ENCODE measurements at places on chromosomes 4 and X.

GRCh38 chr4:84878090-84878489 is 88.4 kb downstream of the WDFY3 start:
- no peak for DNase-seq

DNA sequence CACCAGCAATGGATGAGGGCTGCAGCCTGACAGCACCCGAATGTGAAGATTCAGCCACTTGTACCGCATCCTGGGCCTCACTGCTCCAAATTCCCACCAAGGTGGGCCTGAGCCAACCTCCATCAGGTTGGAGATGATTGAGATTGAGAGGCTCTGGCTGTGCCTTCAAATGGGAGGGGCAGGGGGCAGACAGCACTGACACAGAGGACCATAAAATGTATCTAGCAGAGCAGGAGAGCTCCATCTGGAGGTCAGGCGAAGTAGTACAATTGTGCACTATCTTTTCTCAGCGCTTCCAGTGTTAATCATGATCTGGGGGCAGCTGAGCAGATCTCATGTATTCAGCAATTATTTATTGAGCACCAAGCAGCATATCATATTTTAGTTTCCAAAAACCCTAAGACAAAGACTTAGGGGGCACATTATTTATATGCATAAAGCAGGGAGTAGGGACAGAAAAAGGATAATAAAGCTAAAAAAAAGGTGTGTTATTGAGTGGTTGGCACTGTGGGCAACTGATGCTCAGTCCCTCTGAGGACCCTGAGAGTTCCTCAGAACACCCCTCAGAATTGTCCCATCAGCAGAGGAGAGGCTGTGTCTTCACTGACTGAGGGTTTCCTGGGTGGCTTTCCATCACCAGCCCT is 31.6 kb upstream of the C1QTNF7 start:
- DNase-seq = peak; percentile 39

DNA sequence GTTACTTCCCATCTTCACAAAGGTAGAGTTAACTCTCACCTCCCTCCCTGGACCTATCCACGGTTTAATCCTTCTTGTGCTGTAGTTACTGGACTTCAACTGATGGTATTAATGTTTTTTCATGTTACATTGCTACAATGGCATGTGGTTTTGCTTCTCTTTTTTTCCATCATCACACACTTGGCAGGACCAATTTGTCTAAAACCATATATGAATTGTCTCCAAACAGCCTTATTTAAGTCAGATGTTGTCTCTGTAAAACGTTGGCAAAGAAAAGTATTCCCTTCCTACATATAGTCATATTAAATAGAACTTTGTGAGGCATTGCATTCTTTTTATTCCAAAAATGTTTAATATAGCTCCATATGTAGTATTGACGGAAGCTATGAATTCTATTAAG is 15.5 kb downstream of the PRRG1 start:
- no peak for DNase-seq

DNA sequence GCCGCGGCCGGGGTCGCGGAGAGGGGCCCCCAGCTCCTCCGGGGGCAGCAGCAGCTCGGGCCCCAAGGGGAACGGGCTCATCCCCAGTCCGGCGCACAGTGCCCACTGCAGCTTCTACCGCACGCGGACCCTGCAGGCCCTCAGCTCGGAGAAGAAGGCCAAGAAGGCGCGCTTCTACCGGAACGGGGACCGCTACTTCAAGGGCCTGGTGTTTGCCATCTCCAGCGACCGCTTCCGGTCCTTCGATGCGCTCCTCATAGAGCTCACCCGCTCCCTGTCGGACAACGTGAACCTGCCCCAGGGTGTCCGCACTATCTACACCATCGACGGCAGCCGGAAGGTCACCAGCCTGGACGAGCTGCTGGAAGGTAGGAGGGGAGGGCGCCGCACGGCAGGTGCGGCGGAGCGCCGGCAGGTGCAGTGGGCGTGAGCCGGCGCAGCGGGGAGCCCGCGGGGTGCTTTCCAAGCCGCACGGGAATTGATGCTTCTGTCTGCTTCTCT is 886 bp downstream of the DCLK2 start:
- DNase-seq = no peak

GRCh38 chrX:153778684-153779101 is 2.1 kb upstream of the SRPK3 start:
- no peak for DNase-seq

- no peak for DNase-seq
These were observed 15.6 kb upstream of the TMEM131L start for GRCh38 chr4:153450544-153450917.

DNA sequence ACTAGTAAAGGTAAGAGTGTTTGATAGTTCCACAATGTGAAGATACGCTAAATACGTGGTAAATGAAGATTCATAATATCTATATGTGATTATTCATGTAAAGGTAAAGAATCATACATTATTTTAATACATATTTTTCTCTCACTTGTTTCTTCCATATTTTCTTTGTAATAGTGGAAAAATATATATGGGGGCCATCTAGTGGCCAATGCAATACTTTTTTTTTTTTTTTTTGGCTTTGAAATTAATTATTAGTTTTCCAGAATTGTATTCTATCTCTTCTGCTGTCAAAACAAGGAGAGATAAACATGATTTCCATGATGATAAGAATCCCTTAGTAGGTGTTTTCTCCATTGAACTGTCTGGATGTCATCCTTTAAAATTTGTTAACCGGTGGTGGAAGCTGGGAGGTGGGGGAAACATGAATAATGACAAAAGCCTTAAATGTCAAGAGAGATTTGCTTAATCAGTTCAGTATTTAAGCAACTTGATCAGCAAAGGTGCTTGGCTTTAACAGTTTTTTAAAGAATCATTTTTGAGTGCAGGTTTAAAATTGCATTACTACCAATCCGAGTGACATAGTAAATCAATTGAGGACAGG is 508.7 kb upstream of the HTR2C start:
- DNase-seq = no peak

GRCh38 chr4:25144870-25145481 is 15.3 kb downstream of the SEPSECS start:
- no peak for DNase-seq

- DNase-seq = no peak
These were observed 92.2 kb downstream of the DCHS2 start for GRCh38 chr4:154399259-154399974.

DNA sequence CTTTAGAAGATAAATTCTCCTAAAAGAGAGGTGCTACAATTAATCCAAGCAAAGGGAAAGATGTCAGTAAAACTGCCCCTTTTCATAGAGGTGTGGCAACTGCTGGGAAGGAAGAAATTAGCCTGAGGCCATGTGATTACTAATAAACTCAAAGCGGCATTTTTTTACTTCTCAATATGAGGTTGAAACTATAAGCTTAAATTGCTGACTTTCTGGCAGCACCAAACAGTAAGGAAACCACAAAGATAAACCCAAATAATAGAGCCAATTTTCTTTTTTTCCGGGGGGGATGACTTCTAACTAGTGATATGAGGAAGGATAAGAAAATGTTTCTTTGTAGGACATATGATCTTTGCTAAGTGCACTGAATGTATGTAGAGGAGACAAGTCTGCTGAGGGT is 30.9 kb downstream of the AR start:
- DNase-seq = no peak

DNA sequence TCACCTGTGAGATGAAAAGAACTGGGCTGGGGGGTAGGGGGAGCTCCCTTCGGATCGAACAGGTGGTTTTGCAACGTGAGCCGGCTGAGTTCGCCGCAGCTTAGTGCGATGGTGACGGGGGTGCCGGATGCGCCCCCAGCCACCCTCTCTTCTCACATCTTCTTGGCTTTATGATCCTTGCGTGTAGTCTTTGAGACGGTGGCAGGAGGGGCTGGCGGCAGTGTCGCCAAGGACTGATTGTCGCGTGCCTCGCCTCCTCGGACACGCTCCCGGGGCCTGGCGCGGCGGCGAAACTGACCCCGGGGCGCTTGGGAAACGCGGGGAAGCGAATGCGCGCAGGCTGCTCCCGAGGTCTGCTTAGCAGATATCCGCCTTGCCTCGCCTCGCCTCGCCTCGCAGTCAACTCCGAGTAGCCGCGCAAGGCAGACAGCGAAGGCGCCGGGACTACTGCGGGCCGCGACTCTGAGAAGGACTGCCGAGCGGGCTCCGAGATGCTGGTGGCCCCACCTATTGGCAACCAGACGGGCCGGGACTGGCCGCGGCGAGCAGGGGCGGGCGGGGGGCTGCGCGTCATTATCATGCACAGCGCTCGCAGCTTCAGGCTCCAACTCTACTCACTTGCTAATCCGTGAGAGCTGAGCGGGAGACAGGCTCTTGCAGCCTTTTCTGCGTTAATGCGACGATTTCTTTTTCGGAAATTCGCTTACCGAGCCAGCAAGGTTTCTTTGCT is 1.5 kb downstream of the GRID2 start:
- DNase-seq = no peak

DNA sequence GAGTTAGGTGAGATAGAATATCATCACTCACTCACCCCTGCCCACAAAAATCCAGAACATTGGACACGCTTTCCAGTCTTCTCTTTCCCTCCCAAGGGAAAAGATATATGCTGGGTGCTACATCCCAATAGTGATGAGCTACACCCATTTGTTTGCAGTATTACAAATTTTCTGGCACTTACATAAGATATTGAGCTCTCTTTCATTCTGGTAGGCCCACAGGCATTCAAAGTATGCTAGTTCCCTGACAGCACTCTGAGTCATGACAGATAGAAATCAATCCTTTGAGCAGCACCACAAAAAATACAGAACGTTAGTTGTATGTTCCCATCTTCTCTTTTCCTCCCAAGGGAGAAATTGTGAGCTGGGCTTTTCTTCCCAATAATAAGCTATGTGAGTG is 477.6 kb upstream of the GRID2 start:
- no peak for DNase-seq

DNA sequence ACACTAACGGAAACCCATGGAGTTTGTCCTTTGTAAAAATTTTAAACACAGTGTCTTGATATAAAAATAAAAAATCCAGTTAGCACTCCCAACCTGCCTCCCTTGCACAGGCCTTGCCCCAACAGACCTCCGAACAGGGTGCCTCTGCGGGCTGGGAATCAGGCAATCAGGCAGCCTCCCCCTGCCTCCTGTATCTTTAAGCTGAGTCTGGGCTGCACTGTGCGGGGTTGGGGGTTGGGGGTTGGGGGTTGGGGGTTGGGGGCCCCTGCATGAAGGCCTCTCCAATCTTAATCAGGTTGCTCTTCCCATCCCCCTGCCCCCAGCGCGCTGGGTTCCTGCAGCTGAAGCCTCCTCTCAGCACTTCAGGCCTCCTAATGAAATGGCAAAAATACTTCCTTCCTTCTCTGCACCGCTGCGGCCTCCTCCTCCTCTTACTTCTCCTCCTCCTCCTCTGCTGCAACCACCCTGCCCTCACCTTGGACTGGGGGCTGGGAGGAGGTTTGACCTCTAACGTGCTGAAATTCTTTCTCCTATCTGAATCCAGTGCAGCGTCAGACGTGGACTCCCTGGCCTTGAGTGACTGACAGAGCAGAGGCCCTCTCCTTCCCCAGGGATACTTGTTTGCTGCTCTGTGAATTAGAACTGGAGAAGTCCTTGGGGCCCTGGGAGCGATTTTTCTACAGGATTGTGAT is 26.6 kb downstream of the NLGN3 start:
- no peak for DNase-seq

GRCh38 chr4:184265546-184266351 is 48.1 kb upstream of the ENPP6 start:
- no peak for DNase-seq

DNA sequence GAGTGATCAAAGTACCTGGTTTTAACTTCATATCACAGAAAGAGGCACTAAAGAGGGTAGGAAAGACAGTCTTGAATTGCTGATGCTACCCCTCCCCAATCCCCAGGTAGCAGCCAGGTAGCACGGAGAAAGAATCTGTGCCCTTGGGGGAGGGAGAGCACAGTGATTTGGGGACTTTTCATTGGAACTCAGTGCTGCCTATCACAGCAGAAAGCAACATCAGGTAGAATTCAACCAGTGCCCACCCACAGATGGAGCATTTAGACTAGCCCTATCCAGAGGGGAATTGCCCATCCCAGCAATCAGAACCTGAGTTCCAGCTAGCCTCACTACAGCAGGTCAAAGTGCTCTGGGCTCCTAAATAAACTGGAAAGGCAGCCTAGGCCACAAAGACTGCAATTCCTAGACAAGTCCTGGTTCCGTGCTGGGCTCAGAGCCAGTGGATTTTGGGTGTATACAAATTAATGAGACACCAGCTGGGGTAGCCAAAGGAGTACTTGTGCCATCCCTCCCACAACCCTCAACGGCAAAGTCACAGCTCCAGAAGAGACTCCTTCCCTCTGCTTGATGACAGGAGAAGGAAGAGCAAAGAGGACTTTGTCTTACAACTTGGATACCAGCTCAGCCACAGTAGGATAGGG is 228.1 kb downstream of the THOC2 start:
- DNase-seq = no peak

DNA sequence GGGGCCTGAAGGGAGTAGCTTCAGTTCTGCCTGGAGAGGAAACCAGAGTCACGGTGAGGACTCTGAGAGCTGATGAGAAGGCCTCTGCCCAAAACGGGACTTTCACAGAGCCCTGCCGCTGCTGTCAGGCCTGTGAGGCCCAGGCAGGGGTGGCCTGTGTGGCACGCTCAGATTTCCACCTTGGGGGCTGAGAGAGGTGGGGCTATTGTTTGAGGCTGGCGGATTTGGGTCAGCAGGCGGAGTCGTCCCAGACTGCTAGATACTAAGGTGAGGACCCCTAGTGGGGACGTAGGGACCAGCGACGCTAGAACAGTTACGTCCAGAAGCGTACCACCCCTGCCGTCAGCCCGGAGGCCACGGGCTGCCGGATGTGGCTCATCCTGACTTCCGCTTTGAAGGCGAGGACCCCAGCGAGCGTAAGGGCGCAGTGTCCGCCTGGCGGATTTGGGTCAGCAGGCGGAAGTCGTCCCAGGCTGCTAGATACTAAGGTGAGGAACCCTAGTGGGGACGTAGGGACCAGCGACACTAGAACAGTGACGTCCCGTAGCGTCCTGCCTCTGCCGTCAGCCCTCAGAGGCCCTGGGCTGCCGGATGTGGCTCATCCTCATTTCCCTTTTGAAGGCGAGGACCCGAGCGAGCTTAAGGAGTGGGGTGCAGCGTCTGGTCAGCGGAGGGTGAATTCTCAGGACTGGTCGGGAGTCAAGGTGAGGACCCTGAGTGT is at the start of gene MAGEB1:
Gene MAGEB1 (plus strand): TSS at position 378 of the 721 bp plus-strand sequence. CDS start 3,348 bp downstream, outside the sequence.
- no peak for DNase-seq

GRCh38 chr4:38082021-38082420 is 121.8 kb downstream of the PTTG2 start:
- no peak for DNase-seq

GRCh38 chr4:188627892-188628291 is 488.7 kb downstream of the TRIML1 start:
- DNase-seq = no peak

GRCh38 chrX:134186362-134187121 is 50.4 kb upstream of the CCDC160 start:
- peak; percentile 48 for DNase-seq

- no peak for DNase-seq
These were observed 3.2 kb downstream of the TMEM144 start for GRCh38 chr4:158213466-158213865.

Measured in activated CD4-positive, alpha-beta T cell treated with anti-CD3 and anti-CD28 coated beads, Interleukin-2, amount 50 U/mL, for 4 hours (primary cell).